ENCODE measurements at places on chromosomes 12 and 14.

GRCh38 chr14:92240658-92241057 is 82.3 kb upstream of the SLC24A4 start:
- DNase-seq, result no peak

DNA sequence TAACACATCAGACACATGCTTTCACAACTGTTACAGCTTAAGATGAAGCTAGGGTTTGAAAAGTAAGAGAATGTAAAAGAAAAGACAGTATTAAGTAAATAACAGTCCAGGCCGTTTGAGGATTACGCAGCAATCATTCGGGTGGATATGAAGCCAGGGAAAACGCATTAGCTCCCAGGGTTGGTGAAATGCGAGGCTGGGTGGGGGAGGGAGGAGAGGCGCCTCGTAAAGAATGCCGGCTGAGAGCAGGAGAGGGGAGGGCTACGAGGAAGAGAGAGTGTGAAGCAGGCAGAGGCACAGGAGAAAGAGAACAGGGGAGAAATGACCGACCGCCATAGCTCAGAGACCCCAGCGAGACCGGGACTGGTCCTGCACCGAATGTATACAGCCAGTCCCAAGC is 73.0 kb downstream of the IQSEC3 start:
- DNase-seq, result no peak

DNA sequence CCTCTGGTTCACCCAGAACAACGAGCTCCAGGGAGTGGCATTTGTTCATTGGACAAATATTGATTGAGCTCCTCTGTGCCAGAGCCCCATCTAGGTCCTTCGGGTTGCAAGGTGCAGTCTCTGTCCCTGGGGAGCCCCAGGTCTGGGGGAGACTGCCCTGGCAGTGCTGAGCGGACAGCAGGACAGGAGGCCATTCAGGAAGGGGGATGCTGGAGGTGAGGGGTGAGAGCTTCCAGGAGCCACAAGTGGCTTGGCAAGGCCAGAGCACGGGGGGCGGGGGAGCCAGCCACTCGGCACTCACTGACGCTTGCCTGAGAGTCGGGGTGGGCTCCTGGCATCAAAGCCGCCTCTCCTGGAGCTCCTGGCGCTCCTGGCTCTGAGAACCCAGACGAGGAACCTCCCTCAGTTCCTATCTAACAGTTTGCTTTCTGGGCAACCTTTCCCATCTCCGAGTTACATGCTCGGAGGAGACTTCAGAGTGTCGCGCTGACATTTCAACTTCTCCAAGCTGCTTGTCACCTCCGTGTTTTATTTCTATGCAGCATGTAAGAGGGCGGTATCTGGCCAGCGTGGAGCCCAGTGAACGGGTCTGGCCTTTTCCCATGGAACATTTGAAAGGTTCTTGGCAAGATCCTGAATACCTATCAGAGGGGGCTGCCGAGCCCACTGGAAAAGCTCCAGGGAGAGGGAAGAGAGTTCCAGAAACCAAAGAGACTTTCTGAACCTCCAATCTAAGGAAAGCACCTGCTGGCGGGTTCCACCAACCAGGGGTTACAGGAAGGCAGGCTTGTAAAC is 62.0 kb upstream of the BCL11B start:
- no peak for DNase-seq

DNA sequence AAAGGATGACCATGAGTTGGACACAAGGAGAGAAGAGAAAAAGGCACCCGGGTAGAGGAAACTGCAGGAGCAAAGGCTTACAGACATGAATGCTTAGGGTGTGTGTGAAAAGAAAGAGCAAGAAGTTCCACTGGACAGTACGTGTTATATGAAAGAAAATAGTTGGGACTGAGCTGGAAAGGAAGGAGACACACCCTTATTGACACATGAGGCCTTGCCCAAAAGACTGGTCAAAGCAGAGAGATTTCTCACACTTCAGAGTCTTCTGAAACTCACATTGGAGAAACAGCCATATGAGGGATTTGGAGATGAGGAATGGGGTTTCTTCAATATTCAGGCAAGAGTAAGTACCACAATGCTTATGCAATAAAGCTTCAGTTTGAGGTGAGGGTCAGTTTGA is 56.0 kb downstream of the TTC9 start:
- no peak for DNase-seq

DNA sequence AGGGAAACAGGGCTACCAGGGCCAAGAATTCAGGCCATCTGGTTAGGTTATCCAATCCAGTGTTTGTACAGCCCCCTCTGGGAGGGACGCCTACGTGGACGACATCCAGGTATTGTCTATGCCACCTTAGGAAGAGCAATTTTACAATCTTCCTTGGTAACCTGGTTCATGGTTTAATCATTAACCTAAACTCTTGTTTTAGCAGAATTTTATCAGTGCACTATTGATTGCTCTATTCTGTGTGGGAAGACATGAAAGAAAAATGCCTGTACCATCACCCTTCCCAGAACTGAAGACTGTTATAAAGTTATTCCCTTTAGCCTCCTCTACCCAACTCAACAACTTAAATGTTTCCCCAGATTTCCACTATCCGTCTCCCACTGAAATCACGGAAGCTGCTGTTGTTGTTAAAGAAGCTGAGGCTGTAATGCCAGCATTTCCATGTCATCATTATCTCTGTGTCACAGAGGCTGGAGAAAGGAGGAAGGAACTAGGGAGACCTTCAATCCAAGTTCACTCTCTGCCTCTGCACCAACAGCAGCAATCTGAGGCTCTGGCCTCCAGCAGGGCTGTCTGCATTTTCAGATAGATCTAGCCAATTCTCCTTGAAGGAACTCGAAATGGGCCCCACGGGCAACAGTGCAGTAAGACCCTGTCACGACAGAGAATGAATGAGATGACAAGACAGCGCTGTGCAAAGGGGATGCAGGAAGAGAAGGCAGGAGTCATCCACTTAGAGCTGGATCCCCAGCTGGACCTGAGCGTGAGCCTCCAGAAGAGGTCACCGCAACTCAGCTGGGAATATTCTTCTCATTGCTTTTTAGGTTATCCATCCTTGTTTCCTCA is 183.4 kb upstream of the GZMB start:
- peak; percentile 48 for DNase-seq

- DNase-seq, result no peak
These were observed 16.5 kb downstream of the BDKRB2 start for GRCh38 chr14:96221109-96221650.
